ENCODE measurements at places on chromosomes 7 and 10. TPM values are rescaled to one million over a fixed set of nuclear protein-coding genes. Genes with fewer than 3 reads are reported as not detected.

GRCh38 chr7:45627691-45628456 is 53.7 kb downstream of the ADCY1 start:
- H3K27me3 ChIP-seq = no peaks in the 10 kb centered on the region
- H3K36me3 ChIP-seq = no peaks in the 10 kb centered on the region
- H3K27ac ChIP-seq = no peak overlapping the region
- no peak for DNase-seq

- no peaks in the 10 kb centered on the region for H3K36me3 ChIP-seq
- no peak overlapping the region for H3K4me3 ChIP-seq
- H3K27me3 ChIP-seq = no peaks in the 10 kb centered on the region
- no peaks in the 10 kb centered on the region for H3K4me1 ChIP-seq
- H3K27ac ChIP-seq = no peak overlapping the region
Observed at GRCh38 chr10:126945351-126946030, 40.3 kb downstream of the DOCK1 start.

DNA sequence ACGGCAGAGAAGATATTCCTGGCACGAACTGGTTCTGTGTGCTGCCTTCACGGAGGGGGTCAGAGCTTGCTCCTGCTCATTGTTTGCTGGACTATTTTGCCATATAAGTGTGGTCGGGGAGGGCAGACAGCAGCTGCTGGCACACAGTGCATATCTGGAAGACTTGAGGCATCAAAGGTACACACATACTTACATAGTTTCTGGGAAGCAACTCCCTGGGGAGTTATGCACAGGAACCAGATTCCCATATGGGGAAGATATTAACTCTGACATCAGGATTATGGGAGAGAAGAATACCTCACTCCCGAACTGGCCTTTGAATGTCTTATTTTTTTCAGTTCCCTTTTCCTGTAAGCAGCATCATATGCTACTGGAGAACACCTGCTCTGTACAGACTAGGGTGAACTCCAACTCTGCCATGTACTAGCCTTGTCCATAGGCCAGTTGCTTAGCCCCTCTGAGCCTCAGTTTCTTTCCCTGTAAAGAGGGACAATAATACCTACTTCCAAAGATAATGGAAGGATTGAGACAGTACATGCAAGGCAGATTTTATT is 41.5 kb downstream of the LGI1 start:
- peaks cover 6% of the 10 kb centered on the region for H3K27me3 ChIP-seq
- no peak overlapping the region for H3K4me3 ChIP-seq
- H3K36me3 ChIP-seq = no peaks in the 10 kb centered on the region

DNA sequence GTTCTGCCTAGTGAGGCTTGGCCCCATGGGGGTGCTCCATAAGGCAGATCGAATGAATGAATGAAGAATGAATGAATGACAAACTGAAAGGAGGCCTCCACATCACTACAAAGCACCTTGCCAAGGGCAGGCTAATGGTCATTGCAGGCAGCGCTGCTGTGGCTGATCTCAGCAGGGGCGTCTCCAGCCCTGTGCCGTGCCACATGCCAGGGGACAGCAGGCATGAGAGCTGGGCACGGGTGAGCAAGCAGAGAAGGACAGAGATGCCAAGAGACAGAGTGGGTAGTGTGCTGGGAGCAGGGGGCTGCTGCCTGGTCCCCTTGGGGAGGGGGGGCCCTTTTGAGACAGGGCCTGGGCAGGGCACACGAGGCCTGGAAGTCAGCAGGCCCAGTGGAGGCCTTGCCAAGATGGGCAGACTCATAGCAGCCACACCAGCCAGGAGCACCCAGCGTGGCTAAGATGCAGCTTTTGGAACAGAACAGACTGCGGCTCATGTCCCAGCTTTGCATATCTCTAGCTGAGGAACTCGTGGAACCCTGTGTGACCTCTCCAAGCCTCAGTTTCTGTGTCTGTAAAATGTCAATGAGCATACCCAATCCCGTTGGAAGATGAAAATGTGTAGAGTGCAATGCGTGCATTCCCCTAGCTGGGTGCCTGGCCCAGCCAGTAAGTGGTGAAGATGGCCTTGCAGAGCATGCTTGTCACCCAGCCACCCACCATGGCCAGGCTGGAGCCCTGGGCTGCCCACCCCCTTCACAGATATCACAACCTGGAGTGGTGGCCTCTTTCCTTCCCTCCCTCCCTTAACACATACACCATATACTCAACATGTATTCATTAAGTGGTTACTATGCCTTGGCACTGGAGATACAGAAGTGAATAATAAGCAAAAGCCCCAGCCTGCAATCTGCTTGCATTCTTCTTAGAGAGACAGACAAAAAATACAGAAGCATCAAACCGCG is 61.1 kb upstream of the LRRC18 start:
- no peaks in the 10 kb centered on the region for H3K36me3 ChIP-seq
- H3K4me1 ChIP-seq = no peaks in the 10 kb centered on the region
- H3K27me3 ChIP-seq = no peaks in the 10 kb centered on the region
- DNase-seq = no peak
- no peak overlapping the region for H3K27ac ChIP-seq

GRCh38 chr7:127478461-127478860 is 86.0 kb upstream of the ZNF800 start:
- H3K27me3 ChIP-seq = no peaks in the 10 kb centered on the region
- H3K27ac ChIP-seq = no peak overlapping the region
- no peaks in the 10 kb centered on the region for H3K36me3 ChIP-seq
- no peak for DNase-seq

- no peak overlapping the region for H3K27ac ChIP-seq
- H3K4me3 ChIP-seq = no peak overlapping the region
- no peak for DNase-seq
- no peaks in the 10 kb centered on the region for H3K27me3 ChIP-seq
- H3K36me3 ChIP-seq = no peaks in the 10 kb centered on the region
- no peaks in the 10 kb centered on the region for H3K4me1 ChIP-seq
Observed at GRCh38 chr10:60362461-60362860, 27.2 kb downstream of the ANK3 start.

DNA sequence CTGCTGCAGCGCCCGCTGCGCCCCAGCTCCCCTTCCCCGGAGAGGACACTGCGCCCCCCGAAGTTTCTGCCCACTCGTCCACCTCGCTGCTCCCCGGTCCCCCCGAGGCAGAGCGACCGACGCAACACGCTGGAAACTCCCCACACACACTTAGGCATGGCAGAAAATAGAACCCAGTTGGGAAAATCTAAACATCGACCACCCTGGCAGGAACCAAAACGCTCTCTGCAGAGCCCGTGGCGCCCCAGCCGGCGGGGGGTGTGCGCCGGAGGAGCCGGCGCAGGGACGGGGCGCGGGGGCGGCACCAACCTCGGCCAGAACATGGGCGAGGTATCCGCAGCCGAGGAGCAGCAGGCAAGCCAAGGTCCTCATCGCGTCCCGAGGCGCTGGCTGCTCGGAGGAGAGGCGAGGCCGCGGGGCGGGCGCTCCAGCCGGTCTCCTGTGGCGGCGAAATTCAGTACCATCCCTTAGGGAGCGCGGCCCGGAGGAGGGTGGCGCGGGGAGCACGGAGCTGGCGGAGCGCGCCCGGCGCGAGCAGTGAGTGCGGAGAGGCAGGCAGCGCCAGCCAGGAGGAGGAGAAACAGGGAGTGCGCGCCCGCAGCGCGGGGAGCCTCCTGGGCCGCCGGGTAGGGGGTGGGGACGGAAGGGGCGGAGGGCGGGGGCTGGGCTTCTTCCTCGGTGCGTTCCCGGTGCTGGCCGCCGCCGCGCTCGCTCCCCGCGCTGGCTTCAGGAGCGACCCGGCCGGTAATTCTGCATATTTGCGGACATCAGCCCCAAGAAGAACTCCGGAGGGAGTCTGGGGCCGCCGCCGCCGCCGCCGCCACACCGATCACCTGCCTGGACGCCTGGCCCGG is 789 bp downstream of the PDGFA start:
- H3K27ac ChIP-seq = no peak overlapping the region
- H3K4me3 ChIP-seq = peak overlapping the region; percentile 42
- H3K27me3 ChIP-seq = peaks cover 36% of the 10 kb centered on the region
- H3K36me3 ChIP-seq = no peaks in the 10 kb centered on the region
- peaks cover 6% of the 10 kb centered on the region for H3K4me1 ChIP-seq

- no peak overlapping the region for H3K4me3 ChIP-seq
- H3K27me3 ChIP-seq = no peaks in the 10 kb centered on the region
- H3K27ac ChIP-seq = no peak overlapping the region
- no peaks in the 10 kb centered on the region for H3K4me1 ChIP-seq
- no peak for DNase-seq
Observed at GRCh38 chr7:146862415-146862814, 745.8 kb downstream of the CNTNAP2 start.

DNA sequence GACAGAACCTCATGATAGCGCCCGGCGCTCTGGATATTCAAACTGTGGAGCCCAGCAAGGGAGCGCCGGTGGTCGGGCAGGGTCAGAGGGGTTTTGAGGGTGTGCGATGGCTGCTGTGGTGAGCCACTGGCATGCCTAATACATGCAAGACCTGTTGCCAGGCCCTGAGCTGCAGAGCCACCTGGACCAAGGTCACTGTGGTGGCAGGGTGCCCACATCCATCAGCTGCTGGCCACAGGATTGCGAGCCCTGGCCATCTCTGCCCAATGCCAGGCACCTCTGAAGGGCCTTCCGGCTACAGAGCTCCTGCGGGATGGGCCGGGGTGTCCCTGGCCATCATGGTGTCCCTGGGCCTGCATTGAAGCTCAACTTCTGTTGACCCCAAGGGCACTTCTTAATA is 123.0 kb upstream of the TNRC18 start:
- H3K27me3 ChIP-seq = no peaks in the 10 kb centered on the region
- no peaks in the 10 kb centered on the region for H3K36me3 ChIP-seq
- DNase-seq = no peak
- H3K4me3 ChIP-seq = no peak overlapping the region
- H3K4me1 ChIP-seq = peaks cover 5% of the 10 kb centered on the region

GRCh38 chr7:3893151-3893788 is 592.2 kb downstream of the SDK1 start:
- no peaks in the 10 kb centered on the region for H3K4me1 ChIP-seq
- H3K27me3 ChIP-seq = no peaks in the 10 kb centered on the region
- H3K27ac ChIP-seq = no peak overlapping the region
- H3K36me3 ChIP-seq = no peaks in the 10 kb centered on the region
- DNase-seq = no peak

GRCh38 chr7:151120896-151121295 is 34.6 kb downstream of the AGAP3 start:
- DNase-seq = no peak
- no peaks in the 10 kb centered on the region for H3K4me1 ChIP-seq
- peaks cover 86% of the 10 kb centered on the region for H3K36me3 ChIP-seq
- H3K27ac ChIP-seq = no peak overlapping the region
- H3K4me3 ChIP-seq = no peak overlapping the region
- peaks cover 6% of the 10 kb centered on the region for H3K27me3 ChIP-seq

DNA sequence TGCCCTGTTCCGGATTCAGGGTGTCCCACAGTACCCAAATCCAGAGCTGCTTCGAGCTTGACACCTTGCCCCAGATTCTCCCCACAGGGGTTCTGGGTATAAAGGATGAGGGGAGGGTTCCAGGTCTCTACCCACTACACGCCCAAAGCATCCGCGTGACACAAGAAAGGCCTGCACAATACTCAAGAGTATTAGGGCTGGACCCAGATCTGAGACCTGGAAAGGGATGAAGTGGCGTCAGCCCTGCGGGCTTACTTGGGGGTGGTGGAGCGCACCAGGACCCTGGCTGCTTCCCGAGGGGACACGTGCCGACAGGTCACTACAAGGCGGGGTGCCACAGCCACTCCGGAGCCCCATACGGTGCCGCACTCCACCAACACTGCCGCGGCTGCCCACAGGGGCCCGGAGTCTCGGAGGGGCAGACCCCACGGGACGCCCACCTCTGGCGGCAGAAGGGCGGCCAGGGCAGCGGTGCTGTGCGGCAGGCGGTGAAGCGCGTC is 1.3 kb downstream of the TYSND1 start:
- peak overlapping the region; percentile 84 for H3K27ac ChIP-seq
- H3K4me3 ChIP-seq = peak overlapping the region; percentile 81
- peaks cover 29% of the 10 kb centered on the region for H3K4me1 ChIP-seq
- DNase-seq = no peak
- H3K27me3 ChIP-seq = no peaks in the 10 kb centered on the region

DNA sequence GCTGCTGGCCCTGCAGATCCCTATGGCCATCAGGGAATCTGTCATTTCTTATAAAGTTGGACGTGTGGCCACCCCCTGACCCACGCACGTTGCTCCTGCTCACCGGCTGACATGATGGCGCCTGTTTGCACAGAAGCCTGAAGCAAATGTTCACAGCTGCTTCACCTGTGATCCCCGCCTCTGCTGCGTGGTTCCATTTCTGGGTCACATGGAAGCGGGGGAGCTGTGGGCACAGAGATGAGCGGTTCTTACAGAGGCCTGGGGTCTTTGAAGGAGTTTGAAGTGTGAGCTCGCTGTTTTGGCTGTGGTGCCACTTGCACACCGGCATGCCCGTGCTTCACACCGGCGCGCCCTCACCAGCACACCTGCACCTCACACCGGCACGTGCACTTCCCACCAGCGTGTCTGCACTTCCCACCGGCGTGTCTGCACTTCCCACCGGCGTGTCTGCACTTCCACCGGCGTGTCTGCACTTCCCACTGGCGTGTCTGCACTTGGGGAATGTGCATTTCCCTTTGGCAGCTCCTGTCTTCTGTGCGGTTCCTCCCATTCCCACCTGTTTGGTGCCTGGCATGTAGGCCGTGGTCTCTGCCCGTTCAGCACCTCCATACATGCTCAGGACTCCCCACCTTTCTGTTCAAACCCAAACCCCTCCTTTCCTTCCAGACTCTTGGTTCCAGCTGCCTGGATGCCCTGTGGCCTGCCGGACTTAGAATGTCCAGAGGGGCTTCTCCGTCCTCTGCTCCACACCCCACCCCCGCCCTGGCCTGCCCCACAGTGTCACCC is 86.7 kb downstream of the INPP5A start:
- no peaks in the 10 kb centered on the region for H3K27me3 ChIP-seq
- no peak overlapping the region for H3K27ac ChIP-seq
- H3K36me3 ChIP-seq = no peaks in the 10 kb centered on the region
- peaks cover 31% of the 10 kb centered on the region for H3K4me1 ChIP-seq

DNA sequence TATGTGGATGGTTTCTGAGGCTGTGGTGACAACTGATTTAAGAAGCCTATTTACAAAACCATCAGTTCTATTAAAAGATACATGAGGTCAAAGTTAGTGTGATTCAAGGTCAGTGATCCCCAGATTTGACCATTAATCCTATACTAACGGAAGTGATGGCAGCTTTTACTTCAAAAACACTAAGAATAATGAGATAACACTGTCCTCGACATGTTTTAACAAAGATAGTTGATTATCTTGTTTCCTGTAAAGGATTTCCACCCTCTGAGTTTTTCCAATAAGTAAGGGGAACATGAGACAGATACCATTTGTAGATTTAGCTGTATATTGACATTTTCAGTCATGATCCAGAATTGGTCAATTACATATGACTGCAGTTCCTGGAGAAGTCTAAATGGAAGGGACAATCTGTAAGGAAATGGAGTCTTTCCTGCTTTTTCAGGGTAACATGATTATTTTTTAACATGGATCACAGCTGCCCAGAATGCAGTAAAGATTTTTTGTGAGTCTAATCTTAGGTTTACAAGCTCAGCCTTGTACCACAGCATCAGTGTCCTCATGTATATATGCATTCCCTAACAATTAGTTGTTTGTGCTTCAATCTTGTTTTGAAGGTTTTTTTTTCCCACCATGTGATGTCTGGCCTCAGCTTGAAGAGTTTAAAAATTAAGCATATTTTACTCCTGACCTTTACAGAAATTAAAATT is 188.0 kb downstream of the PPP1R9A start:
- no peaks in the 10 kb centered on the region for H3K4me1 ChIP-seq
- no peak overlapping the region for H3K27ac ChIP-seq

GRCh38 chr10:103445767-103446567 is 6.2 kb downstream of the CALHM2 start:
- H3K4me3 ChIP-seq = no peak overlapping the region
- H3K4me1 ChIP-seq = peaks cover 42% of the 10 kb centered on the region
- H3K27ac ChIP-seq = no peak overlapping the region
- peaks cover 99% of the 10 kb centered on the region for H3K36me3 ChIP-seq

POM121C gene
- 10.6 TPM for polyA plus RNA-seq

TMEM184A gene
- not detected for polyA plus RNA-seq

KCNIP2 gene
- polyA plus RNA-seq = 0.65 TPM

PDZD7 gene
- polyA plus RNA-seq = not detected
